HAP-1 (cell line): ENCODE measurements at places on chromosomes 6 and 20.

GRCh38 chr20:11080010-11080409 lies 406.2 kb upstream of the JAG1 start:
- DNase-seq: no peak

DNA sequence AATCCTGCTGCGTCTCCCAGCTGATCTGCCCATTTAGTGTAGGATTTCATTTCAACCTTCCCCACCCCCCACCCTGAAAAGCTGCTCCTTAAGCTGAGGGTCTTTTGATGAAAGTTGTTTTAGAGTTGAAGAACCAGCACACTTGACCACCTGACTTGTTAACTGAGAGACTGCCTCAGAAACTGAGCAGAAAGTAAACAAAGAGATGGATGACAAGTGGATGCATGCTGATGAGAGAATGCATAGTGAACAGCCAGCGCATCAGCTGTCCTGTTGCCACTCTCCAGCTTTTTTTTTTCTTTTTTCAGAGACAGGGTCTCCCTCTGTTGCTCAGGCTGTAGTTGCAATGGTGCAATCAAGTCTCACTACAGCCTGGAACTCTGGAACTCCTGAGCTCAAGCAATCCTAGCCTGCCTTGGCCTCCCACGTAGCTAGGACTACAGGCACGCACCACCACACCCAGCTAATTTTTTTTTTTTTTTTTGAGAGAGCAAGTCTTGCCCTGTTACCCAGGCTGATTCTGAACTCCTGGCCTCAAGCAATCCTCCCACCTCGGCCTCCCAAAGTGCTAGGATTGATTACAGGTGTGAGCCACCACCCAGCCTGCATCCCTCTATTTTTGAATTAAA lies 9.5 kb downstream of the RPL10A start:
- no peak for DNase-seq

- DNase-seq: peak; percentile 26
Measured at GRCh38 chr20:9407805-9408421, 106.5 kb upstream of the LAMP5 start.

- no peak for DNase-seq
Measured at GRCh38 chr6:75735491-75736186, 13.4 kb upstream of the MYO6 start.

DNA sequence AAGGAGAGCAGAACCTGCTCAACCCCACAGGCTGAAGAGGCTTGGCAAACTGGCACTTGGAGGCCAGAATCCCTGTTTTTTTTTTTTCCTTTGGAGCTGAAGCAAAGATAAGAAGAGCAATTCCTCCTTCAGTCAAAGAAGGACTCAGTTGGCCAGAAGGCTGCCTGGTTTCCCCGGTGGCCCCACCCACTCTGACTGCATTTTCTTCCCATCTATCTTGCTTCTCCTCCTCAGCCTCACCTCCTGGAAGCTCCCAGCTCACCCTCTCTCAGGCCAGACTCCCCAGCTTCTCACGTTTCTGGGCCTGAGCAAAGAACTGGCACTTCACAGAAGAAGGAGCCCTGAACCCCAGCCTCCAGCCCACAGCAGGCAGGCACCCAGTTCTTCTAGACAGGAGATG lies 2.4 kb downstream of the LRFN2 start:
- no peak for DNase-seq

DNA sequence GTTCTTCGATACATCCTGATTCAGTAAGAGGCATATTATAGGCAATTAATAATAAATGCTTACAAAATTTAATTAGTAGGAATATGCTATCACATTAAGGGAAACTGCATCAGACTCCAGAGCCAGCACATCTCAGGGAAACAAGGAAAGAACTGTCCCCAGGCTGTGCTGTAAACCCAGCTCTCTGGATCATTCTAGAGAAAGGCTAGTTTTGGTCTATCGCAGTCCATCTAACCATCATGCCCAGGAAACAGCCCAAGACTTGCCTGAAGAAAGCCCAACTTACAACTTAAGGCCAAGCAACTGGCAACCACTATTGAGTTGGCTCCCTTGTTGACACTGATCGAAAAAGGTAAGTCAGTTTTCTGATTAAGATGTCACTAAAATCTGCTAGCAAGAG lies 11.3 kb downstream of the MAP3K5 start:
- no peak for DNase-seq

DNA sequence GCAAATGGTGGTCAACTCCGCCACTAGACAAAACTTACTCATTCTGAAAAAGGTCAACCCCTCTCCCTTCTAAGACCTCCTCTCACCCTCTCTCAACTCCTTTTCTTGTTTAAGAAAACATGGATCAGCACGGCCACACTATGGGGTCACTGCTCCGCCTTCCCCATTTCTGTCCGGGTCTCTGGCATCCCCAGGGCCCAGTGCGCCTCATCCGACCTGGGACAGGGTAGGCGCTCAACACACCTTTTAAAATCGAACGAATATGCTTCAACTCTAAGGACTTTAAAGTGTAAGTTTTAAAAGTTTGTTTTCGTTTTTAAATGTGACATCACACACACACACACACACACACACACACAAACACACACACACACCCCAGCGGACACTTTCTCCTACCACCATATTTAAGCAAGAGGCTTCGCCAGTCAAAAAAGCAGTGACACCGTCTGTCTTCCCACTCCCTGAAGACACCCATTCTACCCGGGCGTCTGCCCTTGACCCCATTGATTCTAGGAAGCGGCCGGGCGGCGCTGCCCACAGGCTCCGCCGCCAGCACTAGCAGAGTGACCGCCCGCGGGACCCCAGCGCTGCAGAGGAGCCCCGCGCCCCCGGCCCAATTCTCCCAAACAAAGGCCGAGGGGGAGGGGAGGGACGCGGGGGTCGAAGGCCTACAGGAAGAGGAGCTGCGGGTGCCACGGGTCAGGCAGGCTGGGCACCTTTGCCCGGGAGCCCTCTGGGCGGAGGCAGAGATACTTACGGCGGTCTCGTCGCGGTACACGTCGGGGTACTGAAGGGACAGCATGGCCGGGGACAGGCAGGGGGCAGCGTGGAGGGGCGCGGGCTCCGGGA lies 568 bp downstream of the PREP start:
- peak; percentile 48 for DNase-seq

GRCh38 chr20:45997187-45997586 lies 11.5 kb upstream of the MMP9 start:
- DNase-seq: no peak

DNA sequence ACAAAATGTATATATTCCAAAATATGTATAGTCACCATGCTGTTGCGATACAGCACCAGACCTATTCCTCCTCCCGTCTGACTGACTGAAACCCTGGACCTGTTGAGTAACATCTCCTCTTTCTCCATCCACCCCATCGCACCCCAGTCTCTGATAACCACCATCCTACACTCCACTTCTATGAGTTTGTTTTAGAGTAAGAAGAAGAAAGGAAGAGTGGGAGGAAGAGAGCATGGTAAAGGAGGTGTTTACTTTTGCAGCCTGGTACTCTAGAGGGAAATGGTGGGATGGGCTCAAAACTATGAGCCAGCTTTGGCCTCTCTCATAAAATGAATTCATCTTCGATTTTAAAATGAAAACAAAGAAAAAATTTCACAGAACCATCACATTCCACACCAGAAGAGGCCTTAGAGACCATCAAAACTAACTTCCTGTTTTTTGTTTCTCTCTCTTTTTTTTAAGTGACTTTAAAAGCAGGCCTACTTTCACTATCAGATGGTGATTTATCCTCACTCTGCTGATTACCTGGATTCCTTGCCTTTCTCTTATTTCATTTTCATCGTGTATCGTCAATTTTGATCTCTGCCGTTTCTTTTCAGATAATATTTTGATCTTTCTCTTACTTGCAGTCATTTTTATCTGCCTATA lies 16.8 kb upstream of the FUCA2 start:
- DNase-seq: no peak

GRCh38 chr6:34240329-34241248 lies 3.9 kb downstream of the HMGA1 start:
- no peak for DNase-seq

DNA sequence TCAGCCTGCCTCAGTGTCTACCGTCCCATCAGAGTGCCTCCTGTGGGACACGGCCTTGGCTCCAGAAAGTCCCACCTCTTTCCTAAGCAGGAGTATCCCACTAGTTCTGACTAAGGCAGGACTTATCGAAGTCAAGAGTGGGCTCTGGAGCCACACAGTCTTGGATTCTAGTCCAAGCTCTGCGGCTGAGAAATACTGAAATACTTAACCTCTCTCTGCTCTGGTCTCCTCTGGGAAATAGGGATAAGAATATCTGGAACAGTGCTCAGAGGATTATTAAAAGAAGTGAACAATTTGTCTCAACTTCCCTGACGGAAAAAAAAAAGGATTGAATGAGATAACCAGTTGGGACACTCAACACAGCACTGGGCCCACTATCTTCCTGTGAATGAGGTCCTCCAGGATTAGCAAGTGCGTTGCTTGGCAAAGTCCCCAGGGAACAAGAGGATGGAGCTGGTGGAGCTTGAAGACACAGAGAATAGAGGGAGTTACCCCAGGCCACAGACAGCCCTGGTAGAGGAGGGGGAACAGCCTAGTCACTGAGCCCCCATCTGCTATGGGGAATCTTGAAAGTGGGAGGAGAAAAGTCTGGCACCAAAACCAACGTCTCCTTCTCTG lies 34.6 kb upstream of the FOXP4 start:
- DNase-seq: no peak

GRCh38 chr20:61763740-61764400 lies 301.8 kb downstream of the TAF4 start:
- DNase-seq: no peak

DNA sequence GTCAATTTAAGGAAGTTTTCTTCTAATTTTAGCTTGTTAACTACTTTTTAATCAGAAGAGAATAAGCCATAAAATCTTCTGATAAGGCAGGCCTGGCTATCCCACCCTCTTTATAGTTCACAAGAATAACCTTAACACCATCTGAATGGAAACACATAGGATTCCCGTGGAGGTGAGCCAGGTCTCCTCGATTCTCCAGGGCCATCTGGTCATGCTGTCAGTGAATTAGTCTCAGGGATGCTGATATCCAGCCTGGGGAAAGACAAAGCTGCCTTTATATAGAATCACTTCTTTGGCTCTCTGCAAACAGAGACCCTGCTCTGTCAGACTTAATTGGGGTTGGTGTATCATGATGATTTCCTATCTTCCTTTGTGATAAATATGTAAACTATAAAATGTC lies 30.1 kb upstream of the TAGAP start:
- no peak for DNase-seq

DNA sequence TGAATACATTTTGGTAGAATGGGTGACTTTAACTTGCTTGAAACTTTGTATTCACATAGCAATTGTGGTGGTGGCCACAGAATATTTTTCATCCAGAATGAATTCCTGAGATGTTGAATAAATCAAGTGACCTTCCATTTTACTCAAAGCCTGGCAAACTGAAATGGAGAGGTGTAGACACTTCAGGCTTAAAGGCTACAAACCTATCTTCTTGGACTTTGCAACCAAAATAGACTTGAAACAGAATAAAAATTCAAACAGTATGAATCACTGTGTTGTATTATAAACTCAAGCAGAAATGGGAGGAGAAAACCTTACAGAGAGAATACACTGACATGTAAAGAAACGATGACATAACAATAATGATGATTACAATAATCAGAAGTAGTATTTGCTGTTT lies 371.6 kb downstream of the BCKDHB start:
- no peak for DNase-seq

GRCh38 chr6:36577301-36577700 lies 16.9 kb upstream of the SRSF3 start:
- no peak for DNase-seq

GRCh38 chr20:10504994-10505730 lies 70.1 kb downstream of the SLX4IP start:
- no peak for DNase-seq

DNA sequence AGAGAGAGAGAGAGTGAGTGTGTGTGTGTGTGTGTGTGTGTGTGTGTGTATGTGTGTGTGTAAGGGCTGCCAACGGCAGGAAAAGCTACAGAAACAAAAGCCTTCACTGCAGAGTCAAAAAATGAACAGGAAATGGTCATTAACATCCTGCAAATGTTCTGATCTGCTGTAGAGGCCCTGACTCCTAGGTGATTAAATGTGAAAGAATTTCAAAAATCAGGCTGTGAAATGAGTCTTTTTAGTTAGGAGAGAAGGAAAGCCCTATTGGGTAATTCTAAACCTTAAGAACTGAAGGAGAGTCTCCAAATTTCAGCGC lies 166.5 kb upstream of the MYLIP start:
- no peak for DNase-seq

- no peak for DNase-seq
Measured at GRCh38 chr6:21005816-21006570, 471.7 kb downstream of the CDKAL1 start.

GRCh38 chr6:132082421-132082820 lies 131.2 kb upstream of the CCN2 start:
- no peak for DNase-seq

DNA sequence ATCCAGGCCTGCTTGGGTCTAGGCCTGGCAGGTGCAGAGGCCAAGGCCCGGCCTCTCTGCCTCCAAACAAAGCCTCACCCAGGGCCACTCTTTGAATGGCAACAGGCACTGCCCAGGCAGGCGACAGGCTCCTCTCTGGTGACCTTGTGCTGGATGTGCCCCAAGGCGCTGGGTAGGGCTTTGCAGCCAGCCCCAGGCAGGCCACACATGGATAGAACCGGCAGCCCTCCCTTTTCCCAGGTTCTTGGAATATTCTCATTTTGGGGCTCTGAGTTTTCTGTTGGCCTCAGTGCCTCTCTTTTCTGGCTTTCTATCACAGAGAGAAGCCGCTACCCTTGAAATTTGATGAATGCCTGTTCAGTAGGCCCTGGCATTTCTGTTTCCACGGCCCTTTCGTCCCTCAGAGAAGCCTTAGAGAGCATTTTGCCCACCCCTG lies 18.9 kb downstream of the PKIG start:
- no peak for DNase-seq

DNA sequence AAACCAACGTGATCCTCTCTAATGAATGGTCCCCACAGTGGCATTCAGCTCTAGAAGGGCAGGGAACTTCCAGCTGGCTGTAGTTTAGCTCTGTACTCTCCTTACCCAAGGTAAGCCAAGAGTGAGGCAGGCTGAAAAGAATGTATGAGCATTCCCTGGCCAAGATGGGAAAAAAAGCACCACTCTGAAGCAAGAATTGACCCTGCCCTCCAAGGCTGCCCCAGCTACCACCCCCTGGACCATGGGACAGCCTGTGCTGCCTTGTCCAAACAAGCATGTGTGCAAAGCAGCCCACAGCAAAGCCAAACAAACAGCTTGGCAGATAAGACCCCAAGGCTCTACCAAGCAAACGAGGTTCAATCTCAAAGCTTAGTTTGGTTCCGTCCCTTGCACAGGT lies 73.9 kb downstream of the GFOD1 start:
- DNase-seq: no peak

DNA sequence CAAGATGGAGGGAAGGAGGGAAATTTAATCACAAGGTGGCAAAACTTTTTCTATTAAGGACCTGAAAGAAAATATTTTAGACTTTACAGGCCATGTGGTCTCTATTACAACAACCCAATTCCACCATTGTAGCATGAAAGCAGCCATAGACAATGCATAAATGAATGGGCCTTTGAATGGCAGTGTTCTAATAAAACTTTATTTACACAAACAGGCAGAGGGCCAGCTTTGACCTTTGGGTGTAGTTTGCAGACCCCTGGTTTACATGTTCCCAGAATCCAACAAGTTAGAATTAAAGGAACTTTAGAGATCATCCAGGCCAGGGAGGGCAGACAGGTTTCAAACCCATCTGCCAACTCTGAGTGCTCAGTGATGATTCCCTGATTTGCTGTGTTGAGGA lies 95.2 kb downstream of the BANF2 start:
- no peak for DNase-seq

GRCh38 chr6:137843211-137843610 lies 23.8 kb upstream of the TNFAIP3 start:
- no peak for DNase-seq

- no peak for DNase-seq
Measured at GRCh38 chr20:40506537-40506939, 182.5 kb downstream of the MAFB start.
